ENCODE measurements at places on chromosomes 3 and 15. TPM values are rescaled to one million over a fixed set of nuclear protein-coding genes. Genes with fewer than 3 reads are reported as not detected.

GRCh38 chr15:33115191-33115861 is 79.2 kb downstream of the FMN1 start:
- DNase-seq: no peak

- peak; percentile 34 for DNase-seq
Measured at GRCh38 chr3:175741951-175742350, 882.8 kb downstream of the NAALADL2 start.

DNA sequence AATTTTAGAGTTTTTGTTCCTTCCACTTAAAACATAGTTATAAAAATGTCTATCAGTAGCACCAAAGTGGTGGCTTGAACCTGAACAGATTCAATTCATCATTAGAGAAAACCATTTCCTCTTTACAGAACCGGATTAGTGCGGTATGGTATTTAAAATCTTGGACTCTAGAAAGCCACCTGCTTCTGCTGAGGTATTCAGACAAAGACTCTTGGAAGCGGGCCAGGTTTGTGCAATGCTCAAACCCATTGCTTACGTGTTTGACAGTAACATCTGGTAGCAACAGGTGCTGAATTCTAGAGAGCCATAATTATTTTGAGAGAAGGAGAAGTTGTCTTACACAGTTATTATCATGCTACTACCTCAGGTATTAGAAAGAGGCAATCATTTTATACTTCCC is 290.5 kb downstream of the NAALADL2 start:
- peak; percentile 43 for DNase-seq

- no peak for DNase-seq
Measured at GRCh38 chr15:68821190-68821840, 620 bp upstream of the ANP32A start.

DNA sequence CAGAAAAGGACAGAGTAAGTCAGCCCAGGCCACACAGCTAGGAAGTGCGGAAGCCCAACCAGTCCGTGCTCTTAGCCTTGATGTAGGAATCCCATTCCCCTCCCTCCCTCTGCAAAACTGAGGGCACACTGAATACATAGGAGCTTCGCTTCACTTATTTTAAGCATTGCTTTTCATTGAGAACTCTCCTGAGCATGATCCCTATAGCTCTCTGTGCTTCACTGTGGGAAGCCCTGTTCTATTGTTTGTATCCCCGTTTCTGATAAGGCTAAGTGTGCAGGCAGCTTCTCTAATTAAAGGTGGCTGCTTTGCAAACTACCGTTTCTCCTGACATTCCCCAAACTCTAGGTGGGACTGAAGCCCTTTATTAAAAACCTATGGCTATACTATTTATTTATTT is 29.9 kb downstream of the IL5RA start:
- DNase-seq: no peak

DNA sequence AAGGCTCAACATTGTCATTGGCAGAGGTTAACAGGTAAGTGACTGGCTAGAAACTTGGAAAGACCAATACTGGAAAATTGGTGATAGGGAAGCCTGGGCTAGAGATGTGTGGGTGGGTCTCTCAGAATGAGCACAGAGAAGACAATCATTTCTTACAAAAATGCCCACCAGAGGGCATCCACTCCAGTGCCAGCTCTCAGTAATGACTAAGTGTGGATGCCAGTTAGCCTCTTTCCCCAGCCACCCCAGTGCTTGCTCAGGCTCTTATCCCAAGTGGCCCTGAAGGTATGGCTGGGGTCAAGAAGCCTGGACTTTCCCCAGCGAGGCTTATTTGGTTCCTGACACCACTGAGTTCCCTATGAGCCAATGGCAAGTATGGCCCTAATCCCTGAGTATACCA is 115.9 kb upstream of the ST8SIA2 start:
- peak; percentile 28 for DNase-seq

DNA sequence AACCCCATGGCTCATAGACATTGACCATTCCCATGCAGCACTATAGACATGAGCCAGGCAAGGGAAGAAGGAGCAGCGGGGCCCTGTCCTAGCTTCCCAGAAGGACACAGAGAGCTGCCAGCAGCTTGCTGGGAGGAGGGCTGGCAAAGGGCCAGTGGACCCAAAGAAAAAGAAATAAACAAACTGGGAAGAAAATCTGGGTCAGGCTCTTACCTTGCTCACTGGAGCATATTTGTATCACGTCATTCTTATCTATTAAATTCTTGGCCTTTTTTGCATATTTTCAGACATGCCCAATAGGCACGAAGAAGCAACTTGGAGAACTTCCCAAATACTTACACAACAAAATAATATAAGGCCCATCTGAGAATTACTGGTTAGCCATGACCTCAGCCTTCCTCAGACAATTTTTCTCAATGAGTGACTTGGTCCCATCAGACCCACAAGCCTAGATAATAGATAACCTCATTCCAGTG is 28.4 kb downstream of the RASGRP1 start:
- DNase-seq: peak; percentile 5

DNA sequence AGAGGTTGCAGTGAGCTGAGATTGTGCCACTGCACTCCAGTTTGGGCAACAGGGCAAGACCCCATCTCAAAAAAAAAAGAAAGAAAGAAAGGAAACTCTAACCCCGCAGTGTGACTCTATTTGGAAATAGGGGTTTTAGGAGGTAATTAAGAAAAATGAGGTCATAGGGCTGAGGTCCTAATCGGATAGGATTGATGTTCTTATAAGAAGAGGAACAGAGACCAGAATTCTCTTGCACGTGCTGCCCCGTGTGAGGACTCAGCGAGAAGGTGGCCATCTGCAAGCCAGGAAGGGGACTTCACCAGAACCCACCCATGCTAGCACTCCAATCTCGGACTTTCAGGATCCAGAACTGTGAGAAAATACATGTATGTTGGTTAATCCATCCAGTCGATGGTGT is 25.8 kb downstream of the KLHL6 start:
- no peak for DNase-seq

GRCh38 chr15:77009176-77009575 is 14.2 kb downstream of the PSTPIP1 start:
- DNase-seq: no peak

GRCh38 chr15:60392601-60392985 is 5.2 kb downstream of the ANXA2 start:
- peak; percentile 74 for DNase-seq

- peak; percentile 83 for DNase-seq
Measured at GRCh38 chr15:74525945-74526344, 15.1 kb upstream of the ARID3B start.

DNA sequence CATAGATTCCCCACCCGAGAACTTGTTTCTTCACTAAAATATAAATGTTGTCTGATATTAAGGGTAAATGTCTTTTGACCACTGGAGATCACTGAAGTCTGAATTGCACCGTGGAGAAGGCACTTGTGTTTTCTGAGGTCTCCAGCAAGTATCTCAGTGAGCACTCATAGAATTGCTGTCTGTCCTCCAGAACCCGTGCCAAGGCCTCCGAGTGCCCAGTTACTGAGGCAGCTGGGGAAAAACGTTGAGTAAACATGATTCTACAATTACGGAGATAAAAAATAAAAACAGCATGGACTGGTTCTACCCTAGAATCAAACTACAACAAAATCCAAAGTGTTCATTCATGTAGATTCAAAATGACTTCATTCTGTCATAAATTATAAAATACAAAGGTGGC is 60.0 kb downstream of the MLH1 start:
- no peak for DNase-seq

DNA sequence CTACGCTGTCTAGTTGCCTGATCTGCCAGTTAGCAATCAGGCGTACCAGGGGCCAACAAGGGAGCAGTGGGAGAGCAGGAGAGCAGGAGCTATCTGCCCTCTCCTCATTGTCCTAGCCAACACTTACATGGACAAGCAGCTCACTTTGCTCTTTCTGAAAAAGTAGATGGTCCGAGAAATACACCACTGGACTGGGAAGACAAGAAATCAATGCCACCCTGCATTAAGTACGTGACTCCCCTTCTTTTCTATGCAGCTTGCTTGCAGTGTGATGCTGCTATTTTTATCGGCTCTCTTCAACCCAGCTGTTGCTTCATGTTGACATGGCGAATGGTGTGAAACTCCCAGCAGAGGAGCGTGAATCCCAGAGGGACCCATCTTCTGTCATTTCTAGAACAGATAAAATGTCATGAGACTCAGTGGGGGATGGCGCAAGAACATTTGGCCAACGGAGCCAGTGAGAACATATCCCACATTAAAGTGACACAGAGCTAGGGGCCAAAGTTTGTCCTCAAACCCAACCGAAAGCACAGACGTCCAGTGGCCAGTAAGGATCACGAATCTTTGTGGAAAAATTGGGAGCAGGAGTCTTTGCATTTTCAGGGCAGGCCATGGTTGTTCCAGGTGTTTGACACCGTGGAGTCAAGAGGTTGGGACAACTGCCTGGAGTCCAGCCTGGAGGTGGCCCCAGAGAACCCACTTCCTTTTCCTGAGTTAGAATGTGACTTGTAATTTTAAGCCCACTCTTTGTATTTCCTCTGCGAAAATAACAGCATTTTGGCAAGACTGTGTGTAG is 53.7 kb upstream of the MEF2A start:
- no peak for DNase-seq

DNA sequence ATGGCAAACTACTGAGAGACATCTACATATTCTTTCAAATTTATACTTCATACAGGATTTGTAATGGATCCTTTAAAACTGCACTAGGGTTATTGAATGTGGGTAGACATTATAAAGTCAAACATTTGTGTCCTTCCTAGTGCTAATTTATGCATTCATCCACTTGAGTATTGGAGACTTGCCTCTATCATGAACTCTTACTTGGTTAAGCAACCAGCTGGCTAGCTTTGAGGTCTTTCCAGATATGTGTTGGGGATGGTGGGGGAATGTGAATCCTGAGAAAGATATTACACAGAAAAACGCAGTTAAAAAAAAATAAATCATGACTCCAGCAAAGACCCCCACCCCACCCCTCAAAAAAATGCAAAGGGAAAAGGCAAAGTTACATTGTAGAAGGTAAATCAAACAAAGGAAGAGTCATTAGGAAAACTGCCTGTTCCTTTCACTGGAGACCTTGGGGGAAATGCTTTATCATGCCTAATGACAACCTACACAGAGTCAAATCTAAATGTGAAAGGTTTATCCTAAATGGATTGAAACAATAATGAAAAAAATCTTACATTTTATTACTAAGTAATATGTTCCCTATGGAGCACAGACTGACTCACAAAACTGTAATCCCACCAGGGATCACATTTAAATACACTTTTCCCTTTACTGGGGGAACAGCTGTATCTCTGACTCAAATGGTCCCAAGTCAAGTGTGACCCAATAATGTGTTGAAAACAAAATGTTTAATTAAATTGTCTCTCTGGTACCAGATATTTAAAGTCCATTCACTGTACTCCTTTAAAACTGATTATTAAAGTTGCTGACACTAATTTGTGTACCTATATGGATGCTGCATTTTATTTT is 522.3 kb downstream of the ROBO1 start:
- no peak for DNase-seq

GRCh38 chr3:4888913-4889846 is 90.1 kb upstream of the BHLHE40 start:
- no peak for DNase-seq

GRCh38 chr3:117356091-117356705 is 646.6 kb downstream of the TUSC7 start:
- no peak for DNase-seq

- DNase-seq: no peak
Measured at GRCh38 chr15:98909968-98910885, 97.4 kb downstream of the PGPEP1L start.

DNA sequence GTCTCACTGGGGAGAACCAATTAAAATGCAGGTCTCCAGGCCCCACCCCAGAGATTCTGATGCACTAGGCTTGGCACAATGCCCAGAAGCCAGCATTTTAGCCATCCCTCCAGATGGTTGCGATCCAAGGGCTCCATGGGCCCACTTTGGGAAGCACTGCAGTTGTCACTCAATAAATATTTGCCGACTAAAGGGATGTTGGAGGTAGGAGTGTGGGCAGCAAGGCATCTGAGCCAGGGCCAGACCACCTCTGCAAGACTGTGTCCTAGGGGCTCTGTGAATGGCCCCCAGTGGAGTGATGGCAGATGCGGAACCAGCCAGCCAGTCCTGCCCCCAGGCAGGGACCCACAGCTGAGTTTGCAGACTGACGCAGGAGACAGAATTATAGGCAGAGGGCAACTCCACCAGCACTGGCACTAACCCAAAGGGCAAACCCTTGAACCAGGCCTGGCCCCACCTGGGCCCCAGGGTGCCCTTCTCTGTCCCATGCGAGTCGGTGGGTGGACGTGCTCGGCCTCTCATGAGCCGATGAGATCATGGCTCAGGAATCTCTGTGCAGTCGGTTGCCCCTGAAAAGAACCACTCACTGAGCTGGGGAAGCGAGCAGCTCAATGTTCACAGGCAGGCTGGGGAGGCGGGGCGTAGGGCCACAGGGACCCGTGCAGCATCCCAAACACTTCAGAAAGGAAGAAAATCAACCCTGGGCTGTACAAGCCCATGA is 49.7 kb downstream of the SEMA5B start:
- peak; percentile 87 for DNase-seq

- no peak for DNase-seq
Measured at GRCh38 chr3:40009991-40010390, 200.6 kb downstream of the MYRIP start.

DNA sequence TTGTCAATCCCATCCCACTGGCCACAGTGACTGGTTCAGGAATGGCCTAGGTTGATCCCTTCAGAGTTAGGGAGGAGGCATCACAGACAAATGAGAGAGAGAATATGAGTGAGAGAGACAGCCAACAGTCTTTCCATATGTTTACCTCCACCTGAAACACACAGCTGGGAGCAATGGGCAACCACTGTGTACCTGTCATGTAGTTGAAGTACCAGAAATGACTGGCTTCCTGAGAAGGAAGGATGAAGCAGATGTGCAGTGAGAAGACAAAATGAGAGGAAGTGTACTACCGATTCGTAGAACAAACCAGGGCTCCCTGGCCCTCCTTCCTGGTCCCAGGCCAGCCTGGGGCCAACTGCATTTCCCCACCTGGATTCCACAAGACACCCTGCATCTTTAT is 27.4 kb downstream of the SRGAP3 start:
- no peak for DNase-seq

- no peak for DNase-seq
Measured at GRCh38 chr15:58538225-58538727, 106.5 kb downstream of the LIPC start.

DNA sequence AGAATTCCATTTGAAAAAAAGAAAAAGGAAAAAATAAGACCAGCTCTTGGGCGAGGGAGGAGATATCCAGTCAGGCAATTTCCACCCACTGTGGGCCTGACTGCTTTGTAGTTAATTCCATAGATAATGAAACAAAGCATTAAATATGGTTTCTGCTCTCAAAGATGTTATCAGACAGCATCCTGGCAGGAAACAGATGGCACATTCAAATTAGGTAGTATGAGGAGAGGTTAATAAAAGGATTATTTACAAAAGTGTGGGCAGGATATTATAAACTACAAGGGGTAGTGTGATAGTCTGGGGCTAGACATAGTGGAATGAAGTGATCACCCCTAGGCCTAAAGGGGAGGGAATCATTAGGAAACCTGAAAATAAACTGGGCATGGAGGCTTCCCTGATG is 193.2 kb downstream of the CLSTN2 start:
- no peak for DNase-seq

Gene LRRN1
- 7.7 TPM for total RNA-seq

Gene SLC9C1
- total RNA-seq: not detected

Gene SPINK8
- not detected for total RNA-seq

Gene ANKRD63
- total RNA-seq: not detected

Gene TRPM1
- total RNA-seq: 0.05 TPM

Gene UBA3
- 75.4 TPM for total RNA-seq

Gene STRA6
- 3.0 TPM for total RNA-seq

Gene POTEB
- total RNA-seq: not detected

Gene AMT
- 0.93 TPM for total RNA-seq

Gene FAM3D
- total RNA-seq: not detected

Gene B3GALNT1
- total RNA-seq: 21.9 TPM

Gene DNAJC13
- 68.7 TPM for total RNA-seq

Gene CEMIP
- total RNA-seq: 18.1 TPM

Gene RBP2
- total RNA-seq: not detected

All from A172 (cell line).